A172 (cell line): ENCODE measurements at places on chromosomes 13 and 19. TPM values are rescaled to one million over a fixed set of nuclear protein-coding genes. Genes with fewer than 3 reads are reported as not detected.

- no peak for DNase-seq
These were observed 8.6 kb upstream of the SPIB start for GRCh38 chr19:50410109-50410508.

DNA sequence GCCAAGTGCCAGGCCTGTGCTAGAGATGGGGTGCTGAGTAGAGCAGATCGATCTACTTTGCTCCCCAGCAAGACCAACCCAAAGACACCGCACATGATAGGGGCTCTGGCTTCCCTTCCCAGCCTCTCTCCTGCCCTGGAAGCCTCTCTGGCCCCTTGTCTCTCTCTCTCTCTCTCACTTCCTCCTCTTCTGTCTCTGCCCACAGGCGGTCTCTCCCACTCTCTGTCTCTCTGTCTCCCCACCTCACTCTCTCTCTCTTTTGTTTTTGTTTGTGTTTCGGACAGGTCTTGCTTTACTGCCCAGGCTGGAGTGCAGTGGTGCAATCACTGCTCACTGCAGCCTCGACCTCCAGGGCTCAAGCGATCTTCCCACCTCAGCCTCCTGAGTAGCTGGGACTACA, 1.3 kb downstream of the SELENOV start:
- no peak for DNase-seq

- DNase-seq = no peak
These were observed 96.3 kb downstream of the COG6 start for GRCh38 chr13:39751805-39752204.

- DNase-seq = no peak
These were observed 3.9 kb downstream of the WIZ start for GRCh38 chr19:15445807-15446376.

The NLRP7 gene
- total RNA-seq = not detected in 2 replicates

- DNase-seq = no peak
These were observed 7.0 kb downstream of the ZNF444 start for GRCh38 chr19:56148096-56148495.

DNA sequence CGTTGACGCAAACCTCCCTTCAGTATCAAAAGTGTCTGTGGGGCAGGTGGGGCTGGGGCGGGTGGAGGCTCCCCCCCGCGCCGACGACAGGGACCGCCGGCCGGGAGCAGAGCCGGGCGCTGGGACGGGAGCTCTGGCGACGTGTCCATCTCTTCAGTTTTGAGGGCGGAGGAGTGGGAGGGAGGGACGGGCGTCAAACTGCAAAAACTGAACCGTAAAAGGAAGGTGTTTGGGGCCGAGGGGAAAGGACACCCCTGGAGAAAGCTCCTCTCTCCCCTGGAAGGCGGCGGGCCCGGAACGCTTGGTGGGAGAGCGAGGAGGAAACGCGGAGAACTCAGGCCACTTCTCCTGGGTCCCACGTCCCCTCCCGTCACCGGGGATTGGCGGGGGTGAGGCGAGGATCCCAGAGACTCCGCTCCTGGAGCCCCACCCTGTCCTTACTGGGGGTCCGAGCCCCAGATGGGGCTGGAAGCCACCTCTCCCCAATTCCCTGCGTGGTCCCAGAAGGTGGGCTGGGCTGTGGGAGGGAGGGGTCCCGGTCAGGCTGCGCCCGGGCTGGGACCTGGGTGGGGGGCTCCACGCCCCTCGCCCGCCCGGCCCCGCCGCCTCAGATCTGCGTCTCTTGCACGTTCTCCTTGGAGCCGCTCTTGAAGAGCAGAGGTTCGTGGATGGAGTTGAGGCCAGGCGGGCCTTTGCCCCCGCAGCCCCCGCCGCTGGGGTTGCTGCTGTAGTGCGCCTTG, 3.4 kb upstream of the ASPDH start:
- DNase-seq = no peak

- peak; percentile 18 for DNase-seq
These were observed 954.7 kb downstream of the SLITRK6 start for GRCh38 chr13:84844473-84844872.

- DNase-seq = no peak
These were observed 12.5 kb downstream of the PROSER1 start for GRCh38 chr13:39025433-39025839.

GRCh38 chr19:45924891-45925447, 10.4 kb upstream of the NANOS2 start:
- DNase-seq = no peak

DNA sequence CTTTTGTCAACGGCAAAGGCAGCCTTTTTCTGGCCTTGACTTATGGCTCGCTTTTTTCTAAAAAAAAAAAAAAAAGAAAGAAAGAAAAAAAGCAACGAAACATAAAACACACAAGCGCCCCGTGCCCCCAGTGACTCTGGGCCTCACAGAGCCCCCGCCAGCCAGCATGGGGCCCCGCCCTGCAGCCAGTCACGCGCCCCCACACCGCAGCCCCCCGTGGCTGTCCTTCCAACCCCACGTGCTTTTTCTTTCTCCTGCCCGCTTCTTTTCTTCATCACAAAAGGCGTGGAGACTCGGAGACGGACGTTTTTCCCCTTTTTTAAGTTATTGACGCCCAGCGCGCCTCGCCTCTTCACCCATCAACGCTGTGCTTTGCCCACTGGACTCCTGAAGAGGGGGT, 14.4 kb upstream of the GNA15 start:
- no peak for DNase-seq

GRCh38 chr13:20080377-20081164, 80.3 kb downstream of the GJA3 start:
- DNase-seq = no peak

The WDR88 gene
- not detected in 2 replicates for total RNA-seq

DNA sequence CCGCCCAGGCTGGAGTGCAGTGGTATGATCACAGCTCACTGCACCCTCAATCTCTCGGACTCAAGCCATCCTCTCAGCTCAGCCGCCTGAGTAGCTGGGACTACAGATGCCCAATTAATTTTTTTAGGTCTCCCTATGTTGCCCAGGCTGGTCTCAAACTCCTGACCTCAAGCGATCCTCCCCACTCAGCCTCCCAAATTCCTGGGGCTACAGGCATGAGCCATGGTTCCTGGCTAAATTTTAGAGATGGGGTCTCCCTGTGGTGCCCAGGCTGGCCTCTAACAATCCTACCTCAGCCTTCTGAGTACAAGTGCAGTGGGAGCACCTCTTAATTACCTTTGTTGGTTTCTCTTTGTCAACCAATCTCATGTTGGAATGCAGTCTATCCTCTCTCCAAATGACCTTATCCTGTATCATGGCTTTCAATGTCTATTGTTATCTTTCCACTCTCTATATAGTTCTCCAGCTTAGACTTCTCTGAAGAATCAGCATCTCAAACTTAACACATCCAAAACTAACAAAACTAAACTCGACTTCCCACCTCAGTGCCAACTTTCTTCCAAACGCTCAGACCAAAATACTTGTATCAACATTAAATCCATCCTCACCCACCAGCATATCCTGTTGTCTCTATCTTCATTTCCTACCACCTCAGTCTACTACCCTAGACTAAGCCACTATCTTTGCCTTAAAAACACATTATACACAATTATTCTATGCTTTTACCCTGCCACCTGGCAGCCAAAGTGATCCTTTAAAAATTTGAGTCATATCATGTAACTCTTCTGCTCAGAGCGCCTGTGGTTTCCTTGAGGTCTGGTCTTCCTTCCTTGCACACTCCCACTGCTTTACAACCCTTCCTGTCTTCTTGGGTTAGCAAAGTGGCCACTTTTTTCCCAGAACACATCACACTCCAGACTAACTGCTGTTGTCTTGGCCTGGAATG, 6.7 kb downstream of the TPT1 start:
- no peak for DNase-seq

DNA sequence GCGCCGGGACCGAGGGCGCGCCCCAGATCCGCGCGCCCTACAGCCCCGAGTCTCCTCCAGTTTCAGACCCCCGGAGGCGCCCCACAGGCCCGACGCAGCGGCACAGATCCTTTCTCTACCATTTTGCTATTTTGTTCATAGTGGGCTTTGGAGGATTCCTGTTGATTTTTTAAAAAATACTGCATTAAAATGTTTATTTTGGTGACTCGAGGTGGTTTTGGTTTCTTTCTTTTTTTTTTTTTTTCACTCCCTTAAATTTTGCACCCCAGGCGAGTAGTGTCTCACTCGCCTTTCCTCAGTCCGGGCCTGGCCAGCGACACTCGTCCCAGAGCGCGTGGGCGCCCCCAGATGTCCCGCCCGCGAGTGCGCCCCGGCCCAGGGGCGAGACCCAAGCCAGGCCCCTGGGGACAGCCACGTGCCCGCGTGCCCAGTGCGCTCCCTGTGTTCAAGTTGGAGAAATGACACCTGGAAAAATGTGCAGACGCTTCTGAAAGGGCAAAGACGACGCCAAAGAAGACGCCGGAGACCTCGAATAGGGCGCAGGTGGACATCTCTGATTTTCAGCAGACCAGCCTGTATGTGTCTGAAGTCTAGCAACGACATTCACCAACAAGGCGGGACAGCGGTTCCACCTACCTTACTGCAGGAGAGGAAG, 471 bp upstream of the INSR start:
- peak; percentile 22 for DNase-seq
